Activated gamma-delta T cell treated with anti-CD3 and anti-CD28 coated beads, Interleukin-2, amount 50 U/mL, for 16 hours (primary cell): ENCODE measurements at places on chromosomes 2 and 18.

- no peak for DNase-seq
These were observed 56.5 kb downstream of the TPGS2 start for GRCh38 chr18:36772241-36772723.

GRCh38 chr18:49023938-49024803, 73.4 kb upstream of the SMAD7 start:
- no peak for DNase-seq

DNA sequence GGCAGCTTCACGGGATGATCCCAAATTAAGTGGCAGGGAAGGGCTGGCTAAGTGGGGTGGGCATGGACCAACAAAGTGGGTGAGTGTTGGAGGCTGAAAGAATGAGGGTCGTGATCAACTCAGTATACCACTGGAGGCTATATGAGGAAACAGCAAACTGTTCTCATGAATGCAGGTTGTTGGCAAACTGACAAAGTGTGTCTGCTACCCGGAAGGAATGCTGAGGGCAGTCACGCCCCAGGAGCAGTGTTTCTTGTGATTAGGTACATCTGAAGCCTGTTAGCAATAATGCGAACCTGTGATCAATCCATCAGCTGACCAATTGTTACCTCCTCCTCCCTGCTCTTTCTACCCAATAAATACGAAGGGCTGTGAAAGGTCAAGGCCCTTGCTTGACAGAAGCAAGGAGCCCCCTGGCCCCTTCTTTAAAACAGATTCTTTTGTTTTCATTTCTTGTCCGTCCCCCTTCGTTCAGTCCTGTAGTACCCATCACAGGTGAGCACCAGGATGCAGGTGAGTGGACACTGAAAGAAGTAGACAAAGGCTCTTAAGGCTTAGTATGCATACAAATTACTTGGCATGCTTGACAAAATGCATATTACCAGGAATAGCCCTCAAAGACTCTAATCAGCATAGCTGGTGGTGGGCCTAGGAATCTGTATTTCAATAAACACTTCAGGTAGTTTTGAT, 67.9 kb downstream of the LOXHD1 start:
- no peak for DNase-seq

DNA sequence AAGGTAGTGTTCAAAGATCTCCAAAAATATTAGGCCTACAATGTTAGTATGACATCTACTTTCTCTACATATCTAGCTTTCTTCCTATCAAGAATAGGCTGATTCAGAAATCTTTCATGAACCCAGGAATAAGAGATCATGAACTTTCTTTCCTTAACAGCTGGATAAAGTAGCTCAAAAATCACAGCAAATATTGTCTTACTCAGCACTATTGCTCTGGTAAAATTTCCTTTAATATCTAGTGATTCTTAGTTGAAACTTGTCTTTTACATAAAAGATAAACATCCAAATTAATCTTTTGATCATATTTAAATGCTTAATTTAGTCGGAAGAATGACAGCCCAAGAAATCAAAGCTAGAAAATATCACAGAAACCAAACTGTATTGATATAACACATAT, 131.9 kb downstream of the NOL4 start:
- DNase-seq: no peak

DNA sequence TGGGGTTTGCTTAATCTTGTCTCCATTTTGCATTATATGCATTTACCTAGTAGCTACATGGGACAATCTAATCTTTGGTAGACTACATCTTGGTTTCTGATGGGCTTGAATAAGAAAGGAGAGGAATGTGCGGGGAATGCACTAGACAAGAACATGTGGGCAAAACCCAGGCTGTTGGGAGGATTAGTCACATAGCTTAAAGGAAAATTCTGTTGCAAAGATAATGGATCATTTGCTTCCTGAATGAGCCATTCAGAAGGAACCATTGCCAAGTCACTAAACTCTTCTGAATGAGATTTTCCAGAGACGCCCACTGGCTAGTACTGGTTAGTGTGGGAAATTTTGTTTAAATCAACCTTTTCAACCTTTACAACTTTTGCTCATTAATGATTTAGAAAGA, 84.8 kb downstream of the OSBPL6 start:
- no peak for DNase-seq

GRCh38 chr2:135091681-135092080, 39.6 kb downstream of the RAB3GAP1 start:
- DNase-seq: no peak

GRCh38 chr2:68294913-68295312, 24.8 kb downstream of the CNRIP1 start:
- no peak for DNase-seq

DNA sequence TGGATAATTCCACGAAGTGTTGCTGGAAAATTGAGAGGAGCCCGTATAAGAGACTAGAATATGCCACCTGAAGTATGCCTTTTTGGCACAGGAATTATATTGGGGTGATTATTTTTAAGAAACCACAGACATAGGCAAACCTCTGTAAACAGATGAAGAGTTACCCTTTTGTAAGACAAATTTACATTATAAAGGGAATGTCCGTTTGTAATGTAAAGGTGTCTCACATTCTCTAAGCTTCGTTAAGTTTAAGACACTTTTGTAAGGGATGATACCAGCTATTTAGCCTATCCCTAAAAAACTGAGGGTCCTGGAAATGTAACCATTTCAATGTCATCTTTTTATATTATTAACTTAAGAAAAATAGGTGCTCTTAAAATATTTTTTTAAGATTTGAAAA, 432.8 kb upstream of the SYT4 start:
- DNase-seq: no peak

DNA sequence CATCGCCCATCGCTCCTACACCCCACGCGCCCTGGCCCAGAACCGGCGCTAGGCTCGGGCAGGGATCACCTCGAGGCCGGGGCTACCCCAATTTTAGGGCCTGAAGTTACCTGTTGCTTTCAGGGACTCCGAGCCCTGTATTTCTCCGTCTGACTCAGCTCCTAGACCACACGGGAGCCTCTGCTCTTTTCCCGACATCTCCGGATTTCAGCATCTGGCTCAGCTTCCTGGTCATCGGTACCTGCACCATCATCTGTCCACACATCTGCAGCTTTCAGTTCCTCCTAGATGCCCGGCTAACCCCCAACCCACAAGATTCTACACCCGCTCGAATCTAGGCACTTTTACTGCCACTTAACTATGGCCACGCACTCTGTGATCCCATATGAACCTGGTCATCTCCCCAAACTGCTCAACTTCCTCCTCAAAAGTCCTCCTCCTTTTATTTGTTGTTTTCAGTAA, 12.1 kb upstream of the HMSD start:
- DNase-seq: no peak

- DNase-seq: no peak
These were observed 75.2 kb upstream of the NRP2 start for GRCh38 chr2:205607146-205607545.

DNA sequence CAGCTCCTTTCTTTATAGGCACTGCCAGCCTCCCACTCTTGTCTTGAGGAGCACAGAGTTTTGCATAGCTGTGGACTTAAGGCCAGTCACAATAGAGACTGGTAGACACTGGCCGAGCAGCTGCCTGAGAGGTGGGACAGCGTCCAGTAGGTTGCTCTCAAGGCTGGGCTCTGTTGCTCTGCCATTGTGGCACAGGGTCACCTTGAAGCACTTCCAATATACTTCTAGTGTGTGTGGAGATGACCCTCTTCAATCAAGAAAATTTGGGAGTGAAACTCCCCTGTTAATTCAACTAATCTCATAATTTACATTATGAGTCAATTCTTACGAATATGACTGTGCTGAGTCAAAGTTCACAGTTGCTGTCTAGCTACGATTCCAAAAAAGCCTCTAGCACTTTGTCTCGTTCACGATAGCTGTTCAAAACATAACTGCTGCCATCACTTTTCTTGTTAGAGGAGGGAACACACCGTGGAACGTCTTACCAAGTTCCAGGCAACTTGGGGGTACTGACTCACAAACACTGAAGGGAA, 636.2 kb downstream of the EPHA4 start:
- no peak for DNase-seq

- no peak for DNase-seq
These were observed 28.8 kb downstream of the GATA6 start for GRCh38 chr18:22198163-22198562.

- DNase-seq: no peak
These were observed 53.0 kb upstream of the ROCK1 start for GRCh38 chr18:21164548-21165095.

GRCh38 chr2:201255408-201256033, 4.8 kb upstream of the CASP8 start:
- no peak for DNase-seq

GRCh38 chr2:46000660-46001059, 296.5 kb upstream of the EPAS1 start:
- no peak for DNase-seq

GRCh38 chr2:83742117-83742782, 716.8 kb downstream of the SUCLG1 start:
- no peak for DNase-seq

DNA sequence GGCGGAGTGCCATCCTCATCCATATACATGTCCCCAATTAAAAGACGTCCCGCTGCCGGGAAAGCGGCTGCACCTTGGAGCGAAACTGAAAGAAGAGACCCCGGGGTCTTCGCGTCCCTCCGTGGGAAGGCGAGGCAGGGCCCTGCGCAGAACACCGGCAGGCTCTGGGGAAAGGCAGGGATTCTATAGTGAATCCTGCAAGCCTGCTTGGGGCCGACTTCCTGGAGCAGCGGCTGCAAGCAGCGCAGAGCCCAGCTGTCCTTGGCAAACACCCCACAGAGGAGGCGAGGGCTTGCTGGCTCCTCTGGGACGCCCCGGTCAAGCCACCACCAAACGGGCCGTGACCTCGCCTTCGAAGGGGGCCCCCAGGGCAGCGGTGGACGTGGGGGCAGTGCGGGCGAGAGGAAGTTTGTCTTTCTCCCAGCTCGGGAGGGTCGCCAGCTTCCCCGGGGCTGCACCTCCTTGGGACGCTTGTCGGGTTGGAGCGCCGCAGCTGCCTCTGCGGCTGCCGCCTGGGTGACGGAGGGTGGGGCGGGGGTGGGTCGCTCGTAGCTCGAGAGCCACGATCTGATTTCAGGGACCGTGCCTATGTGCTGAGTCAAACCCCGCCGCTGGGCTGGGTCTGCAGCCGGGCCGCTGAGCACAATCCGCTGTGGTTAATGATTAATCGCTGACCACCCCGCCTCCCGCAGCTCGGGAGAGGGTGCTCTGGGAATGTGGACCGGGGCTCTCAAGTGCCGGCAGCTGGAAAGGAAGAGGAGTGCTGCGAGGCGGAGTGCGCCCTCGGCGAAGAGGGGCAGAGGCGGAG, 486 bp upstream of the GPR39 start:
- no peak for DNase-seq

DNA sequence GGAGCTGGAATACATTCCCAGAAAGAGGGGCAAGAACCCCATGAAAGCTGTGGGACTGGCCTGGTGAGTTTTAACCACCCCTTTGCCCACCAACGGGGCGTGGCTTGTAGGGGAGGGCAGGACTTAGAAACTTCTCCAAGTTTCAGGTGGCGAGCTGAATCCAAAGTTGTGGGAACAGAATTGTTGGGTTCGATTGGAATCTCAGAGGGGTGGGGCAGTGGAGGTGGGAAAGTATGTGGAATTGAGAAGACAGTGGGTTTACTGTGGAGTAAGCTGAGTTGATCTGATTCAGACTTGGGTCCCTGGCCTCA, 1.1 kb downstream of the PNKD start:
- no peak for DNase-seq

DNA sequence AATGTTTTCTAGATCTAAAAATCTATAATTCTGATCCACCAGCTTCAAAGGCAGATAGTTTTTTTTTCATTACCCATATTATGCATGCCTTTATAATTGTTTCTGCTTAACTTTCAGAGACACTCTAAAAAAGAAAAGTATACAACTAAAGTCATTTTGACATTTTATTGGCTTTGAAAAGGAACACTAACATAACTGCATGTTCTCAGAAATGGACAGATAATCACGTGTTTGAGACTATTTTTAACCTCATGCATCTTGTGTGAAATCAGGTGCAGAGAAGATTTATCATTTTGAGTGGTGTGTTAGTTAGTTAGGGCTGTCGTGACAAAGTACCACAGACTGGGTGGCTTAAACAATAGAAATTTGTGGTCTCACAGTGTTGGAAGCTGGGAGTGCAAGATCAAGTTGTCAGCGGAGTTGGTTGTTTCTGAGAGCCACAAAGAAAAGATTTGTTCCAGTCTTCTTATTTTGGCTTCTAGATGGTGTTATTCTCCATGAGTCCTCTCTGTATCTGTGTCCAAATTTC, 841.4 kb upstream of the LRATD1 start:
- no peak for DNase-seq

DNA sequence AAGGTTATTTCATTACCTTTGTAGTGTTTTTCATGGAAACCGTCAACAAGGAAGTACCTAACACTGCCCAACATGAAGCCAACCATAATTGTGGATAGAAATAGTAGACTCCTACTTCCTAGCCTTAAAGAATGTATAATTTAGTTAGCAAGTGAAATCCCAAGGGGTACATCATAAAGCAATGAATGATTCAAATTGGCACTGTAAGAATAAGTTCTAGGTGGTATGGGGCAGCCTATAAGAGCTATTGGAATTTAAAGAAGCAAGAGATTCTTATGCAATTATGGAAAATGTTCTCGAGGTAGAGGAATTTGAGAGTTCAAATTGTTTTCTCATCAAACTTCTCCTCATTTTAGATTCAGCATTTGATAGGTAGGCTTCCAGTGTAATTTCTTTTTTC, 157.9 kb downstream of the FMNL2 start:
- no peak for DNase-seq

- no peak for DNase-seq
These were observed 54.2 kb downstream of the PDE1A start for GRCh38 chr2:182372661-182373060.

DNA sequence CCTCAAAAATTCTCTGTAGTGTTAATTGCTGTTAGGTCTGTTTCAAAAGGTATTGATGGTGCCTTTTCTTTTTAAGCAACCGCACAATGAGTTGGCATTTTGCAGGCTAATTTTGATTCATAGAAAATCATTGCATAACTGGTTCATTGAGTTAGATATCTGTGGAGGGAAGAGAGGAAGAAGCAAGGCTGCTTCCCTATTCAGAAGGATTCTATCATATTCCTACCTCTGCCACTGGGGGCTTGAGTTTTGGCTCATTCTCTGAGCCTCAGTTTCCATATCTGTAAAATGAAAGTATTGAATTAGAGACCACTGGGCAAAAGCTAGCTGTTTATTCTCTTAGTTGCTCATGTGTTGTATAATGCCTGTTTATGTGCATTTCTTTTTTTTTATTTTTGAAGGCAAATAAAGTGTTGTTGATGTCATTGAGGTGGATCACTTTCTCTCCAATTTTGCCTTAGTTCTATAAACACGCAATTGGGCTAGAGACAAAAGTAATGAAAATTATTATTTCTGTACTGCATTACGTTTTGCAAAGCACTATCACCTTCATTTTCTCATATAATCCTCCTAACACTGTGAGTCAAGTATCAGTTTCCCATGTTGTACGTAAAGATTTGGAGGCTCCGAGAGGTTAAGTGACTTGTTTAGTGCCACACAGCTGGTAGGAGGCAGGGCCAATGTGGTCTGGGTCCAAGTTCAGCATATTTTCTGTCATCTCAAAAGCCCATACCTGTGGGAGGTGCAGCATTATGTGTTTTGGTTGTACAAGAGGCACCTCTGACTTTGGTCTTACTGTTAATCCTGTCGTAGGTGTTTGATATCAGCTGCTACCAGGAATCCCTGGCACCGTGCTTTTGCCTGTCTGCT, 5.9 kb downstream of the TRIB2 start:
- no peak for DNase-seq

- no peak for DNase-seq
These were observed 392.1 kb downstream of the PTH2R start for GRCh38 chr2:208798698-208799097.

GRCh38 chr2:108285616-108286015, 3.1 kb upstream of the SULT1C2 start:
- no peak for DNase-seq

- no peak for DNase-seq
These were observed 89.8 kb upstream of the GRB14 start for GRCh38 chr2:164710837-164711765.
